Stimulated activated effector memory CD8-positive, alpha-beta T cell treated with anti-CD3 and anti-CD28 coated beads, Interleukin-12 subunit alpha, Interleukin-12 subunit beta, amount 100 ng/mL, for 72 hours (primary cell): ENCODE measurements at places on chromosomes 7 and 10.

DNA sequence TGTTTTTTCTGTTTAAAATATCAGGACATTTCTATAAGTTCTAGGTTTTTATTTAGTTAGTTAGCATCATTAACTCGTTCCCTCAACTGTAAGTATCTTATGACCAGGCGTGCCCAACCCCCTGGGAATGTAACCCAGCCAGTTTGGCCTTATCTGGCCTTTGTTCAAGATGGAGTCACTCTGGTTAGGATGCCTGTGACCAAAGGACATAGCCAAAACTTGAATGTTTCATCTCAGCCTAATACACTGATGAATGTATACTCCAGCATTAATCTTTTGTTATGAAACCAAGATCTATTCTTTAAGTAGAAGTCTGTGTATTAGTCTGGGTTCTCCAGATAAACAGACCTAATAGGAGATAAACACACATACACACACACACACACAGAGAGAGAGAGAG lies 231.4 kb downstream of the NSUN6 start:
- no peak for DNase-seq

DNA sequence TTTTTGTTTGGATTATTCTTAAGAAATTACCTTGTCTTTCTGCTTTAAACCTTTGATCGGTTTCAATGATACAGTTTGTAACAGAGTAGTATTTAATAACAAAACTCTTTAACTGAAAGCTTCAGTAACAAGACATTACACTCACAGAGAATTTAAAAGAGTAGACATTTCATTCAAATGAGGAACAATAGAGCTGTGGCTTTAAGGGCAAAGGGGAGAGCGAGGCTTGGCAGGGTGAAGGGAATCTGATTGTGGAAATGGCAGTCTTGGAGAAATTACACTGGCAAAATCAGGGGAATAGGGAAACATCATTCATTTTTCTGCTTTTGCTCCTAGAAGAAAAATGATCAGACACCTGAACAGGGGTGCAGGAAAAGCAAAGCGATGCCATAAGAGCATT lies 5.1 kb upstream of the HIPK2 start:
- no peak for DNase-seq

- no peak for DNase-seq
These were observed 143.0 kb downstream of the KIAA1217 start for GRCh38 chr10:24351961-24352360.

DNA sequence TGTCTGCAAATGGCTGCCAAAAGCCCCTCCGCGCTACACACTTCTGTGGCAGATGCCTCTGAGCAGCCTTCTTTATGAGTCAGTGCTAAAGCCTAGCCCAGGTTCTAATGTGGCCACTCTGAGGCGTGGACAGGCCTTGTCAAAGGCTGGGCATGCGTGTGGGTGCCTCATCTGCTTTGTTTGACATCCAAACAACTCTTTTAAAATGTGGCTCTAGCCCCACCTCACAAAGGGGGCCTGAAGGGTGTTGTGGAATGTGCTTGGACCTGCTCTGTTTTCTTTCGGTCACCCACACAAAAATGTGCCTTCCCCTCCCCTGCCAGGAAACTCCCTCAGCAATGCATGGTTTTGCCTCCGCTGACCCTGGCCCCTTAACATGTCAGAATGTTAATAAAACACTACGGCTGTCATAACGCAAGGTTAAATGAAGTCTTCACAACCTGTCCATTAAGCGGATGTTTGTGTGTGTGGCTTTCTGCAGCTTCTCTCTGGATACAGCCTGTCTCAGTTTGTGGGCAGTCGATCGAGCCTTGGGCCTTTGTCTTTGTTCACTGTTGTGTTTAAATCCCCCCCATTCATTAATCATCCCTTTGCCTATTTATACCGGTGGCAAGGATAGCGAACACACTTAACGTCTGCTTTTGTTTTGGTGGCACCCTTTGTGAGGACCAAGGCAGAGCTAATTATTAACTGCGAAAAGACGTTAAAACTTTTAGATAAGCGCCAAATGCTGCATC lies 718.9 kb downstream of the LRMDA start:
- no peak for DNase-seq

DNA sequence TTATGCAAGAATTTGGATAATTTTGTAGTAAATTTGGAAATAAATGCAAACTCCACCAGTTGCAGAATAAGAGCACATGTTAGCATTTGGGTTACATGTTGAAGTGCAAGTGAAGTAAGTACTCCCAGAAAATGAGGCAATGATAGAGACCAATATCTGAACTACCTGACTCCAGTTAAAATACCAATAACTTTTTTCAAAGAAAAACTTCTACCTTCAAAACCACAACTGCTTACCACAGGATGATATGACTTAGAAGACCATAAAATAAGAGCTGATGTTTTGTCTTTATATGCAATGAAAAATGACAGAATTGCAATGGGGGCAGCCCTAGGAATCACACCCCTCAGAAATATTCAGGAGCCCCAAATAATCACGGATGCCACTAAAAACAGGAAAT lies 561.6 kb upstream of the TEX47 start:
- DNase-seq, result no peak

GRCh38 chr7:93018716-93019115 lies 99.1 kb downstream of the SAMD9 start:
- no peak for DNase-seq

- no peak for DNase-seq
These were observed 161.3 kb downstream of the SLIT1 start for GRCh38 chr10:97024168-97025073.
